Esophagus muscularis mucosa (tissue), 4 donors: ENCODE measurements at places on chromosomes 16 and 17. TPM values are rescaled to one million over a fixed set of nuclear protein-coding genes. Genes with fewer than 3 reads are reported as not detected.
A peak's percentile ranks its signal among the peaks of the same experiment; 100 is the strongest.

Gene RFWD3
- 10.2 TPM for total RNA-seq

Gene C16orf89
- 2.0 TPM for total RNA-seq

Gene EXOSC6
- total RNA-seq, result 17.0 TPM

Gene STX1B
- 2.6 TPM for total RNA-seq

Gene ACSM3
- total RNA-seq, result 4.6 TPM

Gene PSMB10
- total RNA-seq, result 34.8 TPM

Gene TBC1D3G
- total RNA-seq, result not detected

DNA sequence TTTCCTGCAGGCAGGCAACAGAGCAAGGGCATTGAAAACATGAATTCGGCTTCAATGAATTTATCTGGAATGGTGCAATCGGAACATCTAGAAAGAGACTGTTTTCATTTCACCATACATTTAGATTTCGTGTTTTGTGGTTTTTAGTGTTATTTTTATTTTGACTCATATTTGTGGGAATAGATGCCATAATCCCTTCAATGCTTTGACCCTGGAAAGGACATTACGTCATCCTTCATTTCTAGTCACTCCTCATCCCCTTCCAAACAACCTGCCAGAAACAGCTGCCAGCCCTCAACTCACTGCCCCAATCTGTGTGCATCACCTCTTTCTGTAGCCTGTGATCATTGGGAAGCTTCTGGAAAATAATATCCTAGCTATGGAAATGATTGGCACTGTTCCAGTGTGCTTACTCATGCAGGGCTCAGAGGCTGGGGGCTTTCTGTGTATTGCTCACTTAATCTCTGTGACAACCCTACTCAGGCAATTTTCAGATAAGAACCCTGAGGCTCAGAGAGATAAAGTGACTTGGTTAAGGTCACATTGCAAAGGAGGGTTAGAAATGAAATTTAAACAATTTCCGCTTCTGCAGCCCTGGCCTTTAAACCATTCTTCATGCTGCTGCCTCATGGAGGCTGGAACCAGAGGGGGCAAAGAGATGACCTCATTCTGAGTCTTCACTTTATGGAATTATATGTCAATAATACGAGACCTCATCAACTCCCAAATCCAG lies 9.5 kb upstream of the KSR1 start:
- no peak for DNase-seq

DNA sequence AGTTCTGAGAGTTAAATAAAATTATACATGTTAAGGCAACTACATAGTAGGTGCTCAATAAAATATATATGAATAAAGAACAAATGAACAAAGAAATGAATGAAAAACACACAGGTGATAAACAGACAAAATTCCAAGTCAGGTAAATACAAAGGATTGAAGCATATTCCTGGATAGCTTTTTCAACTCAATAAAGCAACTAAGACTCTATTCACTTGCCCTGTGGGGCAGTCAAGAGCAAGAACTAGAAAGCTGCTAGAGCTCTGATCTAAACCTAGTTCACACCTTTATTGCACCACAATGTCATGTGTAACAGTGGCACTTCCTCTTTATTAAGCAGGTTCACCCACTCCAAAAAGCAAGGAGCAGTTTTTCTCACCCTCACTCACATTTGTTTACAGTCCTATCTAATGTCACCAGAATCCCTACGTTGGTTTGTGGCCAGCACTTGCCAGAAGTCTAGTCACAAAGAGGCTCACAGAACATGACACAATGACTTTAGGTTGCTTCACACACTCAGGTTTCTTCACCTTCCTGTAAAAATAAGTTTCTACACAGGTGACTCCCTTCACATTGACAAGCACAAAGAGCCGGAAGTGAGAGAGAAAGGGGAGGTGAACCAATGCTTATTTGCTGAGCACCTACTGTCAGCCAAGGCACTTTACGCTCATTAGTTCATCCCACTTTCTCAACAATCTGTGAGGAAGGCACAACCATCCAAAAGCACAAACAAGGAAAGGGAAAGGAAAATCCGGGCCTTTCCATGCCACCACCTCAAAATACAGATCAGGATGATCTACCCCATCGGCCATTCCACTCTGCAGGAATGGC lies 70.8 kb downstream of the XPO6 start:
- no peak for DNase-seq

GRCh38 chr17:40525294-40525693 lies 23.9 kb upstream of the TNS4 start:
- DNase-seq, result no peak

DNA sequence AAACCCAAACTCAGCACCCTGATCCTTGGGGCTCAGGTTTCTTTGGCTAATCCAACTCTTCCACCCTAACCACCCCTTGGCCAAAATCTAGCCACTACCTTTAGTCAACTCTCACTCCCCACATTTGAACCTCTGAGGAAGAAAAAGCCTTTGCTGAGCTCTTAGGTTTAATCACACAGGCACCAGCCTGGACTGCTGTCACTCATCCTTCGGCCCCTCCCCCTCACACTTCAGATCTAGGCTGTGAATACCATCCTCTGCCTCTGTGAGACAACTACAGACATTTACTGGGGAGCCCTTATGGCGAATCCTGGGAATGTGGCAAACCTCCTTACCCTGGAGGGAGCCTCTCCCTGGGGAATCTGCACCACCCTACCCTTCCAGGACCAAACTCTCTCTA lies 5.3 kb upstream of the RNASEK start:
- DNase-seq, result no peak

- no peak for DNase-seq
These were observed 10.0 kb upstream of the HES7 start for GRCh38 chr17:8133941-8134340.

DNA sequence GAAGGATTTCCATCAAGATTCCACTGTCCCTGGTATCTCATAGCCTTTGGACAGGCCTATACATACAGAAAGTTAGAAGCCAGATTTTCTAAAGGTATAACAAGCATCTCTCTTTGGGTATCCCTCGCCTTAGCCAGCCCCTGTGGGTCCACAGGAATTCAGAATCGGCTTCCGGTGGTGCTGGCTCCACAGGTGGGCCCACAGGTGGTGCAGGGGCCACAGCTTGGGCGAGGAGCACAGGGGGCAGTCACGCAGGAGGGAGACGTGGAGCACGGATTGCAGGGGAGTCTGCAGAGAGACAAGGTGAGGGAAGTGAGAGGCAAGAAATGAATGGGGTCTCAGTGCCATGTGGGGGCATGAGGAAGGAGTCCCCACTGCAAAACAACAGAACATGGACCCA lies 3.5 kb downstream of the KRT38 start:
- no peak for DNase-seq

- no peak for DNase-seq
These were observed 88.4 kb downstream of the USP32 start for GRCh38 chr17:60303406-60304099.

DNA sequence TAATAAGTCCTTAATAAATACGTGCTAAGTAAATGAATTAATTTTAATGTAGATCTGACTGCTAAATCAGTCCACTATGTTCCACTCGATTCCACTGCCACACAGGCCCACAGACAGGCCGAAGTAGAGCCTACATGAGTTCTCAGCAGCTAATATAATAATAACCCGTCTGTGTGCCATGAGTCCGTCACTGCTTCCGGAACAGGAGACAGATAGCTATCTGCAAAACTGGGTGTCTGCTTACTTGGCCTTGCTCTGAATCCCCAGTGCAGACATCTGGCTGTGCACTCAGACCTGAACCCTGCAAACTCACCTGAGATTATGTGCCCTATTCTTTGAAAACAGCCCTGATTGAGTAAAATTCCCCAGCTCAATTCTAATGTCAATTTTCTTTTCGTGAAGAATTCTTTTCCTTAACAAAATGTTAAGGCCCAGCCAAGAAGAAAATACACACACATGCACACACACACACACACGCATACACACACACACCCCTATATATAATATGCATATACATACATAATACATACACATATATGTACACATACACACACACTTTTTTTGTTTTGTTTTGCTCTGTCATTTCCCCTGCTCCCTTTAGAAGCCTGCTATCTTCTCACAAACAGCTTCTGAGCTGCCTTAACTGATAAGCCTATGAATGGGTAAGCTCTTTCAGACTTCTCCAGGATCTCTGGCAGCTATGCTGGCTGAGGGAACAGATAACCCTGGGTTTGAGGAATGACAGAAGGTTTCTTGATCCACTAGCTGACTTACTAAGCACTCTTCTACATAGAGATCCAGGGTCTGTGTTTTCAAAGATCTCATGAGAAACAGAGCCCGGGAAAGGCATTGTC lies 39.8 kb upstream of the TOM1L1 start:
- DNase-seq, result no peak

- DNase-seq, result peak; percentile 29
These were observed 66.6 kb downstream of the NOS2 start for GRCh38 chr17:27733773-27734172.

- no peak for DNase-seq
These were observed 16.5 kb downstream of the TMEM98 start for GRCh38 chr17:32944248-32945020.

- no peak for DNase-seq
These were observed 294.2 kb upstream of the AXIN2 start for GRCh38 chr17:65855675-65856074.

DNA sequence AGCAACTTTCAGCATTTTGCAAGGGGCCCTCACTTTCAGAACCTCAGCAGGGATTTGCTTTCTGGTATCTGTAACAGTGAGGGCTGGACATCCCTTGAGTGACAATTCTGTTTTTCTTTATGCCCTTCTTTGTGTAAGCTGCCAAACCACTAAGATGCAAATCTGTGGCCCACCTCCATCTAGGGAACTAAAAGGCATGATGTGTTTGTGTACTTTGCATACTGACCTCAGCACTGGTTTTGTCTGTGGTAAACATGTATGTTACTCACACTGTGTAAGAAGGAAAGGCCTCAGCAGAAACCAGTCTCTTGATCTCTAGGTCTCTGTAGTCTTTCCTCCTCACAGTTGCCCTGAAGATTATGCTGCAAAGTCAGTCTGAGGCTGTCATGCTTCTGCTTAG lies 396.6 kb upstream of the DYNLRB2 start:
- DNase-seq, result no peak

DNA sequence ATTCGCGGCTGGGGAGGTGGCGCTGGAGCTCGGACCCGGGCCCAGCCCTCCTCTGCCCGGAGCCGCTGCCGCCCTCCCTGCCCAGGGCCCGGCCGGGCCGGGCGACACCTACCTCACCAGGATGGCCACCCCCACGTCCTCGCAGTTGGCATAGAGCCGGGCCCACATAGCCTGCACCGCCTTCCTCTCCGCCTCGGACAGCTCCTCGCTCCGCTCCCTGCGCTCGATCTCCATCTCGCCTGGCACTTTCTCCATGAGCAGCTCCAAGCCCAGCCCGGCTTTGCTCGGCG lies 276 bp downstream of the CYGB start:
- no peak for DNase-seq

- no peak for DNase-seq
These were observed 391.0 kb downstream of the WWOX start for GRCh38 chr16:78490431-78490830.

DNA sequence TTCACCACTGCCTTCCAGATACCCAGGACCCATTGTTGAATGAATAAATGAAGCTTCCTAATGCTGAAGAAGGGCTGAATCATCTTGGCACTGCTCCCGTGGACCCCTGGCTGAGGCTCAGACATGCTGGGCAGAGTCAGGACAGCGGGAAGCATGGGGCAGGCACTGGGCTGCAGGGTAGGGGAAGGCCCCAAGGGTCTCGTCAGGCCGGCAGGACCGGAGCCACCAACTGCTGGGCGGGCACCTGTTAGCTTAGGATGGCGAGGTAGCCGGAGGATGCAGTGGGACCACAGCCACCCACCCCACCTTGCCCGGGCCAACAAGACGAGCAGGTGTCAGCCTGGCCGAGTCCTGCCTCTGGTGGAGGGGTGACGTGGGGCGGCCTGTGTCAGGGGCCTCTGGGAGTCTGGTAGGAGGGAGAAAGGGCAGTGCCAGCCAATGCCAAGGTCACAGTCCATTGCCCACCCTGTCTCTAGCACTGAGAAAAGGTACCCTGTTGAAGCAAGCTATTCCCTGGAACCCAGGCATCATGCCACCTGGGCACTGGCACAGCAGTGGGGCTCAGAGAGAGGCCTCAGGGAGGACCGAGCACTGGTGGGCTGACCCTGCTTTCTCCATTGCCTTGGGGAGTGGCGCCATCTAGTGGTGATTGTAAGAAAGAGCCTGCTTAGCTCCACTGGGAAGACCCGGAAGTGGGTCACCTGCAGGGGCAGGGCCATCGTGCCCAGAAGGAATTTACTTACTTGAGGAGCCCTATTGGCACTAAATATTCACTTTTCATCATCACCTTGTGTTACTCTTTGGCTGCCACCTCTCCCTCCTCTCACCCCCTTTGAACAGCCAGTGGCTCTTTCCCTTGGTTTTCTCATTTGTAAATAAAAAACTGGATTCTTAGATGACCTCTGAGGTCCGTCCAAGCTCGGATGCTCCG lies 3.0 kb upstream of the DLX3 start:
- DNase-seq, result no peak

GRCh38 chr16:84585886-84586285 lies 32.0 kb downstream of the COTL1 start:
- no peak for DNase-seq

DNA sequence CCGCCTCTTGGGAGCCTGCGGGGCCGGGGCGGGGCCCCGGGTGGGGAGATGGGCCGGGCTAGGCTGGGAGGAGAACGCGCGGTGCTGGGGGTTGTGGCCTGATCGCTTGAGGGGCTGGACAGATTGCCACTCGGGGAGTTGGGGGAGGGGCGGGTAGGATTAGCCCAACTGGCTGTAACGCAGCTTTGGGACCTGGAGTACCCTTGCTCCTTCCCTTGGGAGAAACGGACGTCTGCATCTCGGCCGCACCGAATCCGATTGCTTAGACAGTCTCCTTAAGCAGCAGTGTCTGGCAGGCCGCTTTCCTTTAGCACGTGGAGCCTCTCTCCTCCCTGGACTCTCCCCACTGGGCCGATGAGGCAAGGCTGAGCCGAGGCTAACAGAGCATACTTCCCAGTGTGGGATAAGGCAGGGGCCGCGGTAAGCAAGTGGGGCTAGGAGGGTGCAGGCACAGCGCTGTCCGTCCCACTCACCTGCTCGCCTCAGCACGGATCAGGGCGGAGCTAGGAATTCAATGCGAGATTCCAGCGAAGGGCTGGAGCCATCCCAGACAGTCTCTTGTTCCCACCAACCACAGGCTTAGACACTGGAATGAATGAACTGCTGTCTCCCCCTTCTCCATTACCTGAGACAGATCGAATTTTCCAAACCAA lies 540 bp upstream of the ACLY start:
- DNase-seq, result no peak

DNA sequence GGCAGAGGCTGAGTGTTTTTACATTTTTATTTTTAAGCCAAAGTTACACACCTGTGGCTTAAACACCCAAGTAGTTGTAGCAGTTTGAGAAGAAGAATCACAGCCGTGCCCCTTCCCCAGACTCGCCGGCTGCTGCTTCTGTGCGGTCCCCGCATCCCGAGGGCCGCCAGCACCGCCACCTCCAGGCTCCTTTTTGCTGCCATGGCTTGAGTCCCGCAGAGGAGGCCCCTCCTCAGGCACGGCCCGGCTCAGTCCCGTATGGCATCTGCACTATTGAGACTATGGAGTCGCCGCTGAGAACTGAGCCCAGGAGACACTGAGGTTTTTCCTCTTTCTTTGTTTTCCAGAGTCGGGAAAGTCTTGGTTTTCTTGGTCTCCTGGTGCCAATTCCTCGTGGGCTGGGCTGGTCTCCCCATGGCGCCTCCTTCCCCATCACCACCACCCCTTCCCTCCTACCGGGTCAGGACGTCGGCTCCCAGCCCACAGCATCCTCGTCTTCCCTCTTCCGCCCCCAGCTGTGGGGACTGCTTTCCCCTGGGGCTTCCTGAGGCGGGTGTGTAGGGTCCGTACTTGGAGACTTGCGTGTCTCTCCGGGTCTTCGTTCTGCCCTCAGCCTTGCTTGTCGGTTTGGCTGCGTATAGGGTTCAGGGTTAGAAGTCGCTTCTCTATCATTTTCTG lies 32.6 kb upstream of the CDH15 start:
- no peak for DNase-seq
